NCI-H187 treated with DMSO at 0.1 percent for 48 hours (cell line): ENCODE measurements at places on chromosomes 7 and 10.

GRCh38 chr7:153088601-153089000 is 329.0 kb downstream of the ACTR3B start:
- DNase-seq, result no peak

GRCh38 chr7:50555594-50556140 is 9.5 kb downstream of the DDC start:
- no peak for DNase-seq

DNA sequence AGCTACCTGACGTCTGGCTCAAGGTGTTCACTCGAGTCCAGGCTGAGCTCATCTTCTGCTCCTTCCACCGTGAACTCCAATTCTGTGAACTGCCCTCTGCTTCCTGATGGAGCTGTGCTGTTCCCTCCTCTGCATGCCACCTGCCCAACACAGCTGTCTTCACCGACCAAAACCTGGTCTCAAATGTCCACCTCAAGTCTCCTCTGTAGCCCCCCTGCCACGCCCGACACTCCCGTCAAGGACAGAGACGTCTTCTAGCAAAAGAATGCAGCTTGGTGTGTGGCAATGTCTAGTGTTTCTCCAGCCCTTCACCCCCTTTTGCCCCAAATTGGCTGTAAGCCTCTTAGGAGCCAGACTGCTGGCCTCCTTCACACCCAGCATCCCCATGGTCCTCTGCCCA is 305.1 kb downstream of the DNAJB6 start:
- no peak for DNase-seq

- no peak for DNase-seq
Observed at GRCh38 chr10:61752111-61753011, 89.6 kb downstream of the CABCOCO1 start.
